ENCODE measurements at places on chromosomes 7 and 10.

- DNase-seq, result no peak
Observed at GRCh38 chr10:61791216-61791615, 110.3 kb upstream of the ARID5B start.

DNA sequence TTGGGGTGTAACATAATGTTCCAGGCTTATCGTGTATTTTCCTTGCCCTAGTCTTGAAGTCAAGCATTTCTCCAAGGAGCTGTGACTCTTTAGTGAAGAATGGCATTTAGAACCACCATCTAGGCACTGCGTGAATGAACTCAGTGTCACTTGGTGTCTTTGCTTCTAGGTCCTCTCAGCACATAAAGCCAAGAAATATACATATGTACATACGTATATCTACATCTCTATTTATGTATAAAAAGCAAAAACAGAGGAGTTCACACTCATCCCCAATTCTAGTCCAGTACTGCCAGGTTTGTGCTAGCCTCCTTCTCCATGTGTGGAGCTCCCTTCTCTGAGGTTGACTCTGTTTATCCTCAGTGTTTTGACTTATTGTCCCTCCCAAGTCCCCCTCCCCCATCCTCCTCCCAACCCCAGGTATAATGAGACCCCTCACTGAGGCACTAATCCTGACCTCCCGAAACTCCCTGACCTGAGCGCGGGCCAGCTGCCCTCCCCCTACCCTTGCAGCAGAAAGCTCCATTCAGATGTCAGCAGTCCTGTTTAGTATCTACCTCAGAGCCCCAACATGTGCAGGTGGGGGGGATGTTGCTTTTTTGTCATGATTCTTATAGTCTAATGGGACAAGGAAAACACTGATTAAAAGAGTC lies 61.5 kb downstream of the GDI2 start:
- no peak for DNase-seq

- no peak for DNase-seq
Observed at GRCh38 chr7:135510592-135511183, 786 bp upstream of the CNOT4 start.

- DNase-seq, result no peak
Observed at GRCh38 chr10:117442521-117442920, 67.3 kb upstream of the PDZD8 start.

- no peak for DNase-seq
Observed at GRCh38 chr7:128458956-128459355, 3.3 kb downstream of the HILPDA start.

DNA sequence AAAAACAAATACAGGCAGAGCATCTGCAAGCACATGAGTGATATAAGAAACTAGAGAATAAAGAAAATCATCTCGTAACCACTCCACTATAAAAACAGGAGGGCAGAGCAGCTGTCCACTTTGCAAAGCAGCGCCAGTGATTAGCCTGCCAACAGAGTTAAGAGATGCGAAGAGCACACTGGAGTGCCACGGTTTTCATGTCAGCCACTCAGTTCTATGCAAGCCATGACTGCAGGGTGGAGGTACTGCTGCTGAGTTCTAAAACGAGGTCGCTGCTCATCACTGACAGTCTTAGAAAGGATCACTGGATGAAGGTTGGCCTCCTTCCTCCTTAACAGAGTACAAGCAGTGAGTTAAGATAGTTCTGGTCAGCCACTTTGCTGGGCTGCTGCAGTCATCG lies 58.5 kb downstream of the FGFR2 start:
- DNase-seq, result no peak
